ENCODE measurements at places on chromosomes 16 and 17. TPM values are rescaled to one million over a fixed set of nuclear protein-coding genes. Genes with fewer than 3 reads are reported as not detected.

- no peak for DNase-seq
Measured at GRCh38 chr16:66670691-66671388, 25.7 kb downstream of the CMTM4 start.

DNA sequence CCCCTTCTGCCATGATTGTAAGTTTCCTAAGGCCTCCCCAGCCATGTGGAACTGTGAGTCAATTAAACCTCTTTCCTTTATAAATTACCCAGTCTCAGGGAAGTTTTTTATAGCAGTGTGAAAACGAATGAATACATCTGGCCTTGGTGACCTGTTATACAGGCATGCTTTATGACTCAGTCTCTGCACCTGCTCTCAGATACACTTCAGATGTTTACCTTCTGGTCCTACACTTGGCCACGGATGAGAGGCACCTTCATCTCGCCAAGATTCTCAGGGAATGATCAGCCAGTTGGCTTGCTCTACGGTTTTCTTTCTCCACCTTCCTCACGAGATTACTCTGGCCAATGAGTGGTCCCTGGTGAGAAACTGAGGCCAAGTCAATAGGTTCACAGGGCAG is 304.7 kb downstream of the CA10 start:
- DNase-seq = no peak

GRCh38 chr17:66649818-66650543 is 184.9 kb upstream of the CACNG5 start:
- DNase-seq = no peak

GRCh38 chr17:8725881-8726876 is 18.5 kb downstream of the CCDC42 start:
- DNase-seq = no peak

GRCh38 chr16:57394444-57394843 is 10.1 kb upstream of the CCL17 start:
- DNase-seq = no peak

GRCh38 chr16:17508303-17508702 is 37.5 kb upstream of the XYLT1 start:
- DNase-seq = no peak

DNA sequence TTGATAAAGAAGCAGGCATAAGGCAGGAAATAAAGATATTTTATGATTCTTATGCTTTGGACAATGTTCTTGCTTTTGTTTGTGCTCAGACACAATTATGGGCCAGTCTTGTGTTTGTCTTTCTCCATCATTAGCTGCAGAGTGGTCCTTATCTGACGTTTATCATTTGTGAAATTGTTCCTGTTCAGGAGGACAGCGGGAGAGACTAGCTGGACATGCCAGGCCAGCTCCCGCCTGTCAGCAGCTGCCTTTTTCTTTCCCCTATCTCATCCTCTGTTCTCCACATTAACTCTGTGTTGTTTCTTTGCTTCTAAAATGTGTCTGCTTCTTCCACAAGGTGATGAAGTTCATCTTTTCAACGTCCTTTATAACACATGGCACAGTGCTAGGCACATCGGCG is 333.5 kb downstream of the NPIPA8 start:
- DNase-seq = no peak

- DNase-seq = no peak
Measured at GRCh38 chr17:5552841-5553240, 31.5 kb downstream of the NLRP1 start.

The G6PC1 gene
- total RNA-seq = not detected

The TERB1 gene
- not detected for total RNA-seq

The SNTB2 gene
- 53.3 TPM for total RNA-seq

The ACSM2B gene
- 0.37 TPM for total RNA-seq

The TMC5 gene
- 0.32 TPM for total RNA-seq

The CD68 gene
- 9.1 TPM for total RNA-seq

The ADGRG3 gene
- 1.2 TPM for total RNA-seq

The TMEM114 gene
- not detected for total RNA-seq

The ZBTB4 gene
- total RNA-seq = 21.1 TPM

The TK1 gene
- 16.2 TPM for total RNA-seq

The TEX14 gene
- total RNA-seq = 0.11 TPM
